ENCODE measurements at places on chromosomes 1 and 21.

- DNase-seq: no peak
These were observed 14.3 kb upstream of the MED18 start for GRCh38 chr1:28314547-28314941.

GRCh38 chr1:174090471-174090870 lies 68.3 kb upstream of the RC3H1 start:
- no peak for DNase-seq

GRCh38 chr1:71490432-71490831 lies 409.6 kb upstream of the ZRANB2 start:
- no peak for DNase-seq

GRCh38 chr1:163970699-163971098 lies 588.3 kb upstream of the PBX1 start:
- no peak for DNase-seq

GRCh38 chr1:62476525-62477219 lies 39.8 kb downstream of the USP1 start:
- peak; percentile 35 for DNase-seq

- DNase-seq: no peak
These were observed 37.1 kb downstream of the EIF2B3 start for GRCh38 chr1:44949286-44949685.

DNA sequence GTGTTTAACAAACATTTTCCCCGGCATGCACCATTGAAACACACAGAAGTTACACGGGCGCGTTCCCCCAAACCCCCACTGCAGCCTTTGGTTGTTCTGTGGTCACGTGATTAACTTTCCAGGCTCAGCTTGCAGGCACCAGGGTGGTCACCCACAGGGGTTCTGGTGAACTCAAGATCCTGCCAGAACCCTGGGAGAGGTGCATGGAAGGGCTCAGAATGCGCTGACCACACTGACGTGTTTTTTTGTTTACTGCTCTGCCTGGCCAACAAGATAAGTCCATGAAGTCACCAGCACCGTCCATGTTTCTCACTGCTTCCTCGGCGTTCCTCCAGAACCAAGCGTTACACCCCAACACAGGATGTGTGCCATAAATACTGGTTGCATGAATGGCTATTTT lies 229.5 kb upstream of the VAMP3 start:
- DNase-seq: no peak

- no peak for DNase-seq
These were observed 65.4 kb downstream of the PLEKHA6 start for GRCh38 chr1:204294357-204294756.

GRCh38 chr1:61403679-61404596 lies 321.0 kb downstream of the TM2D1 start:
- no peak for DNase-seq

GRCh38 chr1:147377263-147378246 lies 135.1 kb downstream of the CHD1L start:
- no peak for DNase-seq

- peak; percentile 54 for DNase-seq
These were observed 20.0 kb downstream of the MMEL1 start for GRCh38 chr1:2612591-2613365.

DNA sequence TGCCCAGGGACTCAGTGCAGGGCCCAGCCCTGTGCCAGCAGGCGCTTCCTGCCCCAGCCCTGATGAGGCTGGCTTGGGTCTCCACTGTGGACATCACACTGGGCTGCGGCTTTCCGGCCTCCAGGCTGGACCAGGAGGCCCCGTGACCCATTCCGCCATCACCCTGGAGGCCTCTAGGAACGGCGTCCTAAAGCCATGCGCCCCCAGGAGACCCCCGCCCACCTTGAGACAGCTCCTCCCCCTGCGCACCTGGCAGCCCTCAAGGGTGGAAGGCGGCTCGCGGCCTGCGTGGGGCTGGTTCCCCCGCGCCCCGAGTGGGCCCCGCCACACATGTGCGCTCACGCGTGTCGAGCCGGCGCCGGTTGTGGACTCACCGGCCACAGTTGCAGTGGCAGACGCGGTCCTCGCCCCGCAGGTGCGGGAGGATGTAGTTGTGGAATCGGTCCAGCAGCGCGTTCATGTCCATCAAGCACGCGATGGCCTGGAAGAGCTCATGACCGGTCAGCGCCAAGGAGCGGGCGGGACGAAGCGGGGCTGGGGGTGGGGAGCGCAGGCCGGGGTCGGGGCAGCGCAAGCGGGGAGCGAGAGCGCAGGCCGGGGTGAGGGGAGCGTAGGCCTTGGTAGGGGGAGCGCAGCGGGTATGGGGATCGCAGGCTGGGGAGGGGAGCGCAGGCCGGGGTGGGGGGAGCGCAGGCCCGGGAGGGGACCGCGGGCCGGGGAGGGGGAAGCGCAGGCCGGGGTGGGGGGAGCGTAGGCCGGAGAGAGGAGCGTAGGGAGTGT lies 924 bp downstream of the TMEM240 start:
- DNase-seq: peak; percentile 94

DNA sequence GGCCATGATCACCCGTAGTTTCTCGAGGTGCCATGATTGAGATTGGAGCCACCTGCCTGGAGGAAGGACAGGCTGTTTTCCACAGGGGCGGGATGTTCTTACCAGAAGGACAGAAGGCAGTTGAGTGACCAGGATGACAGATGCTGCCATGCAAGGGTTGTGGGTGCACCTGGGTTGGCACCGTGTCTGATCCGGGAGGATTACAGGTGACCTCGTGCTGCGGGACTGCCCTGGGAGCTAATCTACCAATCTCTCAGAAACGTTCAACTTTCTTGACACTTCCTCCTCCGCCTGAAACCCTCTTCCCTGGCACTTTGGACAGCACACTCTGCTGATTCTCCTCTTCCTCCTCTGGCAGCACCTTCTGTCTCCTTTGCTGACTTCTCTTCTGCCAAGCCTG lies 13.8 kb upstream of the SLC6A9 start:
- no peak for DNase-seq

DNA sequence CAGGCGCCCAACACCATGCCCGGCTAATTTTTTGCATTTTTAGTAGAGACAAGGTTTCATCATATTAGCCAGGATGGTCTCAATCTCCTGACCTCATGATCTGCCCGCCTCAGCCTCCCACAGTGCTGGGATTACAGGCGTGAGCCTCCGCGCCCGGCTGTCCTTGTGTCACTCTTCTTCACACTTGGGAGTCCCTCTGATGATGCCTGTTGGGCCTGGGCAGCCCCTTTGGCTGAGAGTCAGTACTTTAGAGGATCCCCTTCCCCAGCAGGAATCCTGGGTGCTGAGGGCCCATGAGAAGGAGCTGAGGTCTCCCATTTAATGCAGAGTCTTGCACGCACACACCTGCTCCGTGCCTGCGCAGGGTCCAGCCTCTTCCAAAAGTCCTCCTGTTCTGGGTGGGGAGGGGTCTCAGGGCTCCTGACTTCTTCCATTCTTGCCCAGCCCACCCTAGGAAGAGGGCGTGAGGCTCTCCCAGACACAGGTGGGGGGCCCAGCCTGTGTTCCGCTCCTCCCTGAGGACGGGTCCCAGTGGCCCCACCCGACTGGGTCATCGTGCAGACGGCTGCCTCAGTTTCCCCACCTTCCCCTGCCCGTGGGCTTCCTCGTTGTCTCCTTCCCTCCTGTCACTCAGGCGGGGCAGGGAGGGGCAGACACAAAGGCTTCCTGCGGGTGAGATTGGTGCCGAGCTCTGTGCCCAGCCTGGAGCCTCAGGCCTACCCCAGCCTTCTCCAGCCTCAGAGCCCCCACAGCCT lies 3.9 kb downstream of the TTLL10 start:
- peak; percentile 43 for DNase-seq

- DNase-seq: no peak
These were observed 86.6 kb downstream of the ASTN1 start for GRCh38 chr1:177077734-177078499.

DNA sequence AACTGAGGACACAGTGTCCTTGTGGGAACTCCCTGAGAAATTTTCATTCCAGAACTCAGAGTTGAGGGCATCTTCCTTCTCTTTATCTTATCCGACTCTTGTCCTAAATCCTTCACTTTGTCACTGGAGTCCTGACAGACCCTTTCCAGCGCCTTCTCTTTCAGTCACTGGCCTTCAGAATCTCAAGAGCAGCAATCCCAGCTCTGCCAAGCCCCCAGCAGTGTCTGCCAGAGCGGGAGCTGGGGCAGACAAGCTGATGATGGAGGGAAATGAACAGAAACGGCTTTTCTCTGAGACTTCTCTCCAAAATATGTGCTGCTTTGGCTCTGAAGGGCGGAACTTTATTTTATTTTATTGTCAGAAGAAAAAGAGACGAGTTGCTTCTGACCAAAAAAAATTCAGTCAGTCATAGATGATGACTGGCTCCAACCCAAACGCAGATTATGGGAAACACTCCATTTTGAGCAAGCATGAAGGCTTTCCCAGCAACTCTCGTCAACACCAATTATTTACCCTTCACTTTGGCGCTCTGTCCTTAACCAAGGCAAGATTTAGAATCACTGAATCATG lies 32.2 kb downstream of the MIS18A start:
- DNase-seq: no peak

GRCh38 chr1:112502826-112503225 lies 5.9 kb upstream of the WNT2B start:
- DNase-seq: no peak

DNA sequence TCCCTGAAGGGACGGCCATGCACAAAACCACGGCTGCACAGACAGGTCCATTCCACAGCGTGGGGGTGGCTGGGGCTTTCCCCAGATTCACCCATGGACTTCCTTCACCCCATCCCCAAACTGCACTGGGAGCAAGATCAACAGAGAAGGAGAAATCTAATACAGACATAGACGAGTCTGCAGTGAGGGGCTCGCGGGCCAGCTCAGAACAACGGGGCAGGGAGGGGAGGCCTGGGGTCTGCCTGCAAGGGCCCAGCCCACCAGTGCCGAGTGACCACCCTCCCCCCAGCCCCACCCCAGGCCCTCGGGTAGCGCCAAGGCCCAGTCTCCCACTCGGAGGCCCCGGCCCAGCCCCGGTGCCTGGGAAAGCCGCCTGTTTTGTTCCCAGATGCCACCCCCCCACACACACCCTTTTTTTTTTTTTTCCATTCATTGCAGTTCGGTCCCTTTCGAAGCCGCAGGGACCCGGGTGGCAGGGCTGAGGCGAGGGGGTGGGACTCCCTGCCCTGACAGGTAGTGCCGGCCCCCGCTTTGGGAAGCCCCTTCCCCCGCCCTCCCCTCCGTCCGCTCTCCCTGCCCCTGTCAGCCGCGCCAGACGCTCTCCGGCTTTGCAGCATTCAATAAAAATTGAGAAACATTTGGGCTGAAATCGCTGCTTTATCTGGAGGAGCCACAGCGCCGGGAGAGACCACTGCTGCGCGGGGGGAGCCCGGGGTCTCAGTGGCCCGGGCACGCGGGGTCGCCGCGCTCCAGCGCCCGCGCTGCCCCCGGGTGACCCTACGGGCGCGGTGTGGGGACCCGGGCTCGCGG lies 543 bp upstream of the EPHB2 start:
- DNase-seq: peak; percentile 91

- DNase-seq: no peak
These were observed 38.4 kb upstream of the FGGY start for GRCh38 chr1:59258412-59259032.

DNA sequence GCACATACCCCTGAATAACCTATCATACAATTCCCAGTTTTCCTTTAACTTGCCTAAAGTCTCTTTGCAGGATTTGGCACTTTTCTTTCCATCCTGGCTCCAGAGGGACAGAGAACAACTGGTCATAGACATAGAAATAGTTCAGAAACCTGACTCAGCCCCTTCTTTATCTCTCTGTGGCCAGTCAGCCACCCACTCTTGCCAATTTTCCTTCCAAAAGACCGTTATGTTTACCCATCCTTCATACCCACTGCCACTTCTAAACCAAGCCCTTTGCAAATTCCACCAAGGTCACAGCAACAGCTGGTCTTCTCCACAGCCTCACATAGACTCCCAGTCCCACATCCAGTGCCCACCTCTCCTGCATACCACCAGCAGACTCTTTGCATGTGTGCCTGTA lies 127.2 kb upstream of the FGGY start:
- no peak for DNase-seq

DNA sequence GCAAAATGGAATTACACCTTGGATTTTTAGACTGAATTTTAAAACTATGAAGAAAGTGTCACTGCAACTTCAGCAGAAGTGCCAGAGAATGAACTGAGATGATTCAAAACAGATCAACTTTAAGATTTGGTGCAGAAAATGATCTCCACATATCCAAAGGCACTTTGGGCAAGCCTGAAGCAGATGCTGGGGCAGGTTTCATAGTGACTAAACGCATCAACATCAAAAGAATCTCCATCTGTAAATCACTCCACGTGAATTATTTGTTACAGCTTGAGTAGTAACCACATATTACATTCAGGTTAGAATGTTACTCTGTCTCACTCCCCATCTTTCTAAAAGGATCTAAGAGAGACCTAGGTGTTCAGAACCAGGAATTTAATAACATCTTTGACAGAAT lies 329.0 kb upstream of the ESRRG start:
- no peak for DNase-seq

DNA sequence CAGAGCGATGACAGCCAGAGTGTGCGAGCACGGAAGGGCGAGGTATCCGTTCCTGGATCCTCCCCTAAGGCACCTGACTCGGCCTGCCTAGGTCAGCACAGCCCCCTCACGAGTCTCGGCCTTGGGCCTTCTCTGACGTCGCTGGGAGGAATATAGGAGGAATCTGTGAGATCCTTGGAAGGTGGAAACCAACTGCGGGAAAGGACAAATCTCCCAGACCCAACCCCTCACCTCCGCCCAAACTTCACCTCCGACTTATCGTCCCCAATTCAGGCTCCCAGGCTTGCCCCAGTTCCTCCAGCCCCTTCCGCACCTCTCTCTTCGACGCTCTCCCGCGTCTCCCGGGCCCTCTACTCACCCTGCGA lies 494 bp downstream of the APH1A start:
- DNase-seq: peak; percentile 58

- no peak for DNase-seq
These were observed 7.3 kb downstream of the UAP1 start for GRCh38 chr1:162568802-162569201.

GRCh38 chr1:89065079-89065868 lies at the start of gene GBP1:
GBP1 (minus strand) TSS chr1:89065208; CDS start chr1:89063234, 1,974 bp downstream.
- no peak for DNase-seq

GRCh38 chr1:117015724-117016123 lies 14.2 kb downstream of the CD101 start:
- DNase-seq: no peak

GRCh38 chr1:155241069-155241679 lies 14.1 kb downstream of the ENTREP3 start:
- DNase-seq: peak; percentile 86

GRCh38 chr1:70256664-70257063 lies 35.5 kb downstream of the SRSF11 start:
- DNase-seq: no peak

- no peak for DNase-seq
These were observed 2.0 kb downstream of the ALDH4A1 start for GRCh38 chr1:18900303-18900841.

- no peak for DNase-seq
These were observed 30.6 kb downstream of the FYB2 start for GRCh38 chr1:56788588-56788987.

- no peak for DNase-seq
These were observed 74.6 kb upstream of the CSF3R start for GRCh38 chr1:36557041-36558000.

- no peak for DNase-seq
These were observed 13.7 kb upstream of the LBR start for GRCh38 chr1:225441314-225442122.
